ENCODE measurements at places on chromosomes 13 and 19.
A peak's percentile ranks its signal among the peaks of the same experiment; 100 is the strongest.

DNA sequence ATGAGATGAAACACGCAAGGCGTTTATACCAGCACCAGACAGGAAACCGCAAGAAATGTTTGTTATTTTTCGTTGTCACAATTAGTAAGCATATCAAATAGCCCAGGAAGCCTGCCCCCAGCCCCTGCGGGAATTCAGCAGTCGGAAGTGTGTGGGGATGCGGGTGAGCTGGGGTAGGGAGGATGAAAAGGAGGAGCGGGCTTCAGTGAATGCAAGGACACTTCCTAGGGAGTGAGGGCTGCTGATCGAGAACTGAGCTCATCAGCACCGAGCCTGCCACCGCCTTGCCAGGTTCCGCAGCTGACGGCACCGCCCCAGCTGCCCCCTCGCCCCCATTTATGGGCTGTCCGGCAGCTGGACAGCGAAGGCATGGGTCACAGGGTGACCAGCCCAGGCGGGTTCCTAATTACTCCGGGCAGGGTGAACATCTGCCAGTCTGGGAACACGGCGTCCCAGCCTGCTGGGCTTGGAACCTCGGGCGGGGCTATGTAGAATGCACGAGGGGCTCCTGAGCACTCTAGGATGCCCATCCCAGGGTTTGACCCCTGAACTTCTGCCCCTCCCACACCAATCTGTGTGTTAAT lies 1.6 kb upstream of the BEST2 start:
- DNase-seq = no peak

DNA sequence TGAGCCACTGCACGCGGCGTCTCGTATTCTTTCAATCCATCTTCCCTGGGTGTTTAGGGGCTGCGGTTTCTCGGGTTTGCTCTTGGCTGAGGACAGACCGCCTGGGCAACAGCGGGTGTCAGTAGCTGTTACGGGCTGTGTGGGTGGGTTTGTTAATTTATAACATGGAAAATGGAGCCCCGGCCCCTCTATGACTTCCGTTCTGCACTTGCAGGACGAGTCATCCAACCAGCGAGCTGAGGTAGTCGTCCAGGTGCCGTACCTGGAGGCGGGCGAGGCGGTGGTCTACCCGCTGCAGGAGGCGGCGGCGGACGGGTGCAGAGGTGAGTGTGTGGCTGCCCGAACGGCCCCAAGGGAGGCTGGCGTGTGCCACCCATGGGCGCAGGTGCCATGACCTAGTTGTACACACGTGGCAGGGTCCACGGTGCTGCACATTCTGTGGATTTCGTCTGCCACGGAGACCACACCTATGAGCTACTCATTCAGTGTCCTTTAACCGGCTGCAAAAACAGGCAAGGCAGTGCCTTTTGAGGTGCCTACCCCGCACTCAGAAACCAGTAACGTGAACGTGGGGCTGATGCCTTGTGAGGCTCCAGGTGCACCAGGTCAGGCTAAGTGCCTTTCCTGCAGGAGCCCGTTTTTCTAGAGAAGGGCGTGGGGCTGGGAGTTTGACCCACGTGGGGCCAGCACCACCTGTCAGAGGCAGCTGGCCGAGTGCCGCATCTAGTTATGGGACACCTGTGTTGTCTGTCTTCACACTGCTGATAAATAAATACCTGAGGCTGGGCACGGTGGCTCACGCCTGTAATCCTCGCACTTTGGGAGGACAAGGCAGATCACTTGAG lies 10.9 kb downstream of the POLR2E start:
- DNase-seq = no peak

DNA sequence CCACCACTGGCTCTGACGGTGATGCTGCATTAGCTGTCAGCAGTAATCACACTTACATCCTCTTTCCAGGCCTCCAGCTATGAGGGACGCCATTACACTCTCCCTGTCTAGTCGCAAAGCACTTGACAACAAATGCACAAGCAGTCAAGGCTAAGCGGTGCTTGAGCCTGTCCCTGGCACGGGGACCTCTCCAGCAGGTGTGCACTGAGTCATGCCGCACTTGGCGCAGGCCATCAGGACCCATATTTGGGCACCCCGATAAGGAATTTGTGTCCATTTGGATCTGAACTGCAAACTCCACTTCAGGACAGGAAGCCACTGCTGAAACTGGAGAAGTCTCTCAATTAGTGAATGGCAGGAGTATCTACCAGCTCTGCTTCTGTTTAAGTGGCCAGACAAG lies 301.9 kb upstream of the OBI1 start:
- DNase-seq = no peak

- DNase-seq = no peak
These were observed 23.3 kb downstream of the PBX4 start for GRCh38 chr19:19595171-19595701.

- DNase-seq = peak; percentile 34
These were observed 42.1 kb downstream of the NAA16 start for GRCh38 chr13:41352935-41353840.

GRCh38 chr19:7635670-7636069 lies 1.2 kb upstream of the STXBP2 start:
- no peak for DNase-seq

All from hindlimb muscle (tissue), 1 donor.